ENCODE measurements at places on chromosomes 13 and 19. TPM values are rescaled to one million over a fixed set of nuclear protein-coding genes. Genes with fewer than 3 reads are reported as not detected.

The IRGC gene
- total RNA-seq: not detected

DNA sequence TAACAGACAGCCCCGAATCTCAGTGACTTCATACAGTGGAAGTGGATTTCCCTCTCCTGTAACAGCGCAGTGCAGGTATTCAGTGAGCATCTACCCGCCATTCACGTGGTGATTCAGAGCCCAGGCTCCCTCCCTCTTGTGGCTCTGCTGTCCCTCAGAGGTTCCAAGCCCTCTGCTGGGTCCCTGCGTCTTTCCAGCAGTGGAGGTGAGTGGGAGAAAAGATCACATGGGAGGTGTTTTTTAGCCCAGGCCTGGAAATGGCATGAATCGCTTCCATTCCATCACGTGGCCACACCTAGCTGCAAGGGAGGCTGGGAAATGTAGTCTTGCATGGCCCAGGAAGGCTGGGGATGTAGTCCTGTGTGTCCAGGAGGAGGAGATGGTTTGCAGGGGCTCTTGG is 61.4 kb downstream of the DPF1 start:
- no peak for DNase-seq

GRCh38 chr13:29763436-29764180 is 86.8 kb downstream of the UBL3 start:
- no peak for DNase-seq

DNA sequence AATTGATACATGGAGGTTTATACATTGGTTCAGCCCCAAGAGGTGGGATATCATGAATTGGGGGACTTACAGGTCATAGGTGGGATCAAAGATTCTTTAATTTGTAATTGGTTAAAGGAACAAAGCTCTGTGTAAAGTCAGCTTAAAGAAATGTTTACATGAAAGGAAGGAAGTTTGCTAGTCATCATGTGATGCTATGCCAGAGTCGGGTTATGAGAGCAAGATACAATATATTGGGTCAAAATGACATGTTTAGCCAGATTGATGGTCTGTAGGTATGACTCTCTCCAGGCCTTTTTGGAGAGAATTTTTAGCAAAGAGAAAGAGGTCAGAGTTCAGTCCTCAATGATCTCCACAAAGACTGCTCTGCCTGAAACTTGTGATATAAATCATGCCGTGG is 5.3 kb upstream of the CYSLTR2 start:
- no peak for DNase-seq

The POU2F2 gene
- 0.85 TPM for total RNA-seq

The TEX101 gene
- total RNA-seq: not detected

The ACP7 gene
- not detected for total RNA-seq

DNA sequence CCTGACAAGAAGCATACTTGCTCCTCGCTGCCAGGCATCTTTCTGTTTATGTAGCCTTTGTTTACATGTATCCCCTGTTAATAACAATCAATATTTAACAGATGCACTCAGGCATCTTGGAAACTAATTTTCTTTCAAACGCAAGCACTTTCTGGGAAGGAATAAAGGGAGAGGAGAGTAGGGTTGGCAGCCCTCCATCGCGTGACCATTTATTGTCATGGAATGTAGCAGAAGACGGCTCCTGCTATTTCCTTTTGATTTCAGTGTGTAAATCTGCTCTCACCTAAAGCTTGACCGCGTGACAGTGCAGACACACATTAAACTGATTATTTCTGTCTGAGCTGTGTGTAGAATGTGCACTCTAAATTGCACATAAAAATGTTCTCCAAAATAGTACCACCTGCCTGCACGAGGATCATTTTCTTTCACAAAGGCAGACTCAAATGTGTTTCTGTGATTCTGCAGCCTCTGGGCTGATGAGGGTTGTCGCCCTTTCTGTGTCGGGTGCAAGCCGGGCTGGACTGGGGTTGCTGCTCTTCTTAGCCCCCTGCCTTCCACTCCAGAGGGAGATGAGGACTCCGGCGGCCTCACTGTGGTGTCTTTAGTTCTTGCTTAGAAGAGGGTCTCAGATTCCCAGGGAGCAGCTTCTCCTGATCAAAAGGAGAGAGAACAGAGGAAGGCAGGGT is 223.5 kb upstream of the MAB21L1 start:
- DNase-seq: no peak

GRCh38 chr19:35872180-35872579 is 3.8 kb downstream of the APLP1 start:
- no peak for DNase-seq

DNA sequence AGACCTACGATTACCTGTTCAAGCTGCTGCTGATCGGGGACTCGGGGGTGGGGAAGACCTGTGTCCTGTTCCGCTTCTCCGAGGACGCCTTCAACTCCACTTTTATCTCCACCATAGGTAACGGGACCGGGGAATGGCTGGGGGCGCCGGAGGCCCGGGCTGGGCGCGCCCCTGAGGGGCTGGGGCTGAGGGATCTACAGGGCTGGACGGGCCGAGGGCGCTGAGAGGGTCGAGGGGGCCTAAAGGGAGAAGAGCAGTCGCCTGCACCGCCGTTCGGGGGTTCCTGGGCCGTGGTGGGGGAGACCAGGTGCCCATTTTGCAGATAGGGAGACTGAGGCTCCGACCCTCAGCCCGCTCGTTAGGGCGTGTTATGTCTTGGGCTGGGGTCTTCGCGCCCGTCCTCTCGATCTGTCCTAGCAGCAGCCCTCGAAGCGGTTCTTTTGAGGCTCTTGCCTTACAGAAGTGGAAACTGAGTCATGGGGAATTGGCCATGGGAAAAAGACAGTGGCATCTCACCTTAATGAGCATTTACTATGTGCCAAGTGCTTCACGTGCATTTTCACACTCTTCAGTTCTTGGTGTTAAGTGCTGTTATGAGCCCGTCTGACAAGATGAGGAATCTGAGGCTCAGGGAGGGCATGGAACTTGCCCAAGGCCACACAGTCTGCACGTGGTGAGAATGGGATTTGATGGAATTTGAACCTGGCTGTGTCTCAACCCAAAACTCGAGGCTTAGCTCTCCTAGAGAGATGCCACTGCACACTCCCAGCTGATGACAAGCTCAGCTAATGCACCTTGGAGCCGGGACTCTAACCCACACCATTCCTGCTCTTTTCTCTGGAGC is 442 bp downstream of the RAB8A start:
- no peak for DNase-seq

GRCh38 chr13:79528356-79528755 is 47.4 kb downstream of the NDFIP2 start:
- DNase-seq: no peak

GRCh38 chr13:42354241-42355091 is 82.5 kb downstream of the AKAP11 start:
- no peak for DNase-seq

- no peak for DNase-seq
Measured at GRCh38 chr13:39509616-39510315, 93.2 kb downstream of the LHFPL6 start.

Measured in thoracic aorta (tissue), 2 donors.